Esophagus mucosa (tissue), 1 donor: ENCODE measurements at places on chromosomes 7 and 10. TPM values are rescaled to one million over a fixed set of nuclear protein-coding genes. Genes with fewer than 3 reads are reported as not detected.
A peak's percentile ranks its signal among the peaks of the same experiment; 100 is the strongest.

DNA sequence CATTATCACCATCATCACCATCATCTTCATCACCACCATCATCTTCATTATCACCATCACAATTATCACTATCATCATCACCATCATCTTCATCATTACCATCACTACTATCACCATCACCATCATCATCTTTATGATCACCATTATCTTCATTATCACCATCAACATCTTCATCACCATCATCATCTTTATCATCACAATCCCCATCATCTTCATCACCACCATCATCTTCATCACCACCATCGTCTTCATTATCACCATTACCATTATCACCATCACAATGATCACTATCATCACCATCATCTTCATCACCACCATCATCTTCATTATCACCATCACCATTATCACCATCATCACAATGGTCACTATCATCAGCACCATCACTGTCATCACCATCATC lies 621.1 kb downstream of the PTPRN2 start:
- ATAC-seq: no peak

DNA sequence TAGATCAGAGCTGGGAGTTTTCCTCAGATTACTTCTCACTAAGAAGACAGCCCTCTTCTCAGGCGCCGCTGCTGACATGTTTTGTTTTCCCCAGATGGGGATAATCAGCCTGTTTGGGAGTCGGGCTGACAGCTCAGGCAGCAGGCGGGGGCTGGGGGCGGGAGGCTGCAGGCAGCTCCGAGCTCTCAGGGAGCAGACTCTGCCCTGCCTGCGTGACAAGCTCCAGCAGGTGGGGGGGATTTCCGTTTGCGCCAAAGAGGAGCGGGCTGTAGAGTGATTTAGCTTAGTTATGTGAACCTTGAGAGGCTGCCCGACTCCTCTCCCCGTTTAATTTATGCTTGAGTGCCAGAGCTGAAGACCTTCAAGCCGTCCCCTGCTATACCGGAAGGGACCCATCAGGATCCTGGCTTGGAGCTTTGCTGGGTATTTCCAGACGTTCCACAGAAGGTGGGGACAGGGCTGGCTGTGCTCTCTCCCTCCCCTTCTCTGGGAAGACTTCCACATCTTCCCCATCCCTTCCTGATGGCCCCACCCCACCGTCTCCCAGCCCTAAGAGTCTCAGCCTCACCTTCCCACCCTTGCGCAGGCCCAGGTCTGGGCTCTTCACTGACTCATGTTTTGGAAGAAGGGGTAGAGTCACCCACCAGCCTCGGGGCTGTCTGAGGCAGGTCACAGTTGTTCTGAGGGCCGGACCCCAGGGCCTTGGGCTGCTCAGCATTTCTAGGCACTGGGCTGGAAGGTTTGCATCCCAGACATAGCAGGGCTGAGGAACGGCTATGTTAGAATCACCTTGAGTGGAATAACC lies 24.7 kb upstream of the ADCYAP1R1 start:
- no peak for ATAC-seq

GRCh38 chr10:77915319-77916105 lies 11.0 kb downstream of the DLG5 start:
- ATAC-seq: no peak

GRCh38 chr10:75788394-75789205 lies 357.2 kb downstream of the LRMDA start:
- no peak for ATAC-seq

DNA sequence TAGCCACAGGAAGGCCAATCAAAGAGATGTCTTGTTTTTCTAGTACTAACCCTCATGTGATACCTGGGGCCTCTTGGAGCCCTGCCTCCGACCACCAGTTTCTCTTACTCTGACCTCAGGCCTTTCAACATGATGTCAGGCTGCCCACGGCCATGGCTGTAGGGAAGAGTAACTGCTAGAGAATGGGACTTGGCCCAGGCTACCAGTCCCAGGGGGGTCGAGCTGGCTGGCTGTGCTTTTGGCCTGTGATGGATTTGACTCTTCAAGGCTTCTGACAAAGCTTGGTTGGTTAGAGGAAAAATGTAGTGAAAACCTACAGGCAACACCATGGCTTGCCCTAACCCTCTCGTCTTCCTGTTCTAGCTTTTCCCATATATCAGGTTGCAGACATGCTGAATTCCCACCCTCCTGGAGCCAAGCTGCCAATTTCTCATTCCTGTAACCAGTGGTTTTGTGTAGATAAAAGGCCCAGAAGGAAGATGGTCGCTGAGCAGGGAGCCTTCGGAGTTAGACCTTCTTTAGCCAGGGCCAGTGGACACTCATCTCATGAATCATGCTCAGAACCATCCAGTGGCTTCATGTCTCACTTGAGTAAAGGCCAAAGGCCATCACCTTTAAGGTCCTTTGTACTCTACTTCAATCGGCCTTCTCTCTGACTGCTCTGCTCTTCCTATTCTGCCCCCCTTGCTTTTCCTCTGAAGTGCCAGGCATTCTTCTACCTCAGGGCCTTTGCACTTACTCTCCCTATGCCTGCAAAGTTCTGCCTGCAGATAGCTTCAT lies 19.7 kb downstream of the SUFU start:
- no peak for ATAC-seq

- no peak for ATAC-seq
Measured at GRCh38 chr7:36287371-36288241, 102.1 kb upstream of the ANLN start.

DNA sequence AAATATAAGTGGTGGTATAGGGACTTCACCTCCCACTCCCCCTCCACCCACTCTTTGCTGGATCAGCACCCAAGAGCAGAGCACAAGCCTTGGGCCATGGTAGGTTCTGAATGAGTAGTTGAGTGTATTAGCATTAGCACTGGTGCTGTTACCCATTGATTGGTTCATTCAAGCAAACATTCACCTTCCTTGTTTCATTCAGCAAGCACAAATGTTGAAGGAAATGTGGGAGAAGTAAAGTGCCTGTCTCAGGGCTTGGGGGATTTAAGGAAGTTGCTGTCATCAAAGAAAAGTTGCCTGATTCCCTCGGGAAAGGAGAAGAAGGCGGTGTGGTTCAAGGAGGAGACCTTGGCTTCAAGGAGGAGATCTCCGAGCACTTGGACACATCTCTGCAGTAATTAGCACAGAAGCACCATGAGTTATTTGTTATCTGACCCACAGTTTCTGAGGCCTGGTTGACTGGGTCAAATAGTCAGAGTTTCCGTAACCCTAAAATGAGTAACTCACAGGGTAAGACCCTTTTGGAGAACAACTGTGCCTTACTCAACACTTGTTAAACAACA lies 17.3 kb downstream of the IL2RA start:
- no peak for ATAC-seq

DNA sequence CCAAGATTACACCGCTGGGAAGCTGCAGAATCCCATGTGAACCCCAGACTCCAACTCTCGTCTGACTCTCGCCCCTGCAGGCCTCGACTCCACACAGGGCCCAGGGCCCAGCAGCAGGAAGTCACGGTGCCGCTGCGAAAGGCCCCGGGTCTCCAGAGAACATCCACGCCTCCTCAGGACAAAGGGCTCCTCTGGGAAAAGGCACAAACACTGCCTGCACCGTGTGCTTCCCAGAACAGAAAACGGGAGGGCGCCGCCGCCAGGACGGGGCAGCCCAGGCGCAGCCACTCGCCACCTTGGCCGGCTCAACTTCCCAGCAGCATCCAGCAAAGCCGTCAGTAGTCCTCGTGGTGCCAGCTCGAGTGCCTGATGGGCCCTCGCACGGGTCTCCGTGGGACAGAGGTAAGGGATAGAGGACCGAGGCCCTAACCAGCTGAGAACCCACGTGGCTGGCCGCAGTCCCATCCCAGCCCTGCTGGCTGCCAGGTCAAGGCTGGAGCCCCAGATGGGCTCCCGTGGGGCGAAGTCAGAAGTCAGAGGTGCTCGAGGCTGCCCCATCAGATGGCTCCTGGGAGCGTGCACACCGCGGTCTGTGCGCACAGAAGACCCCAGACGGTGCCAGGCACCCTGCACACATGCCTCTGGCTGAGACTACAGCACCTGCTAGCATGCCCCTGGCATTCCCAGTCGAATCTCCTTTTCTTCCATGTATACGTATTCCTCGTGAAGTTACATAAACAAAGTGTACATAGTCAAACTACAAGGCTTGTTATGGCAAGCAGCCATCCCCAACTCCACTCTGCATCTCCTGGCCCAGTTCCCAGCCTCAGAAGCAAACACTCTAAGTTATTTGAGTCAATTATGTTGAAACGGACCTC lies 60.2 kb downstream of the MAD1L1 start:
- ATAC-seq: peak; percentile 13

DNA sequence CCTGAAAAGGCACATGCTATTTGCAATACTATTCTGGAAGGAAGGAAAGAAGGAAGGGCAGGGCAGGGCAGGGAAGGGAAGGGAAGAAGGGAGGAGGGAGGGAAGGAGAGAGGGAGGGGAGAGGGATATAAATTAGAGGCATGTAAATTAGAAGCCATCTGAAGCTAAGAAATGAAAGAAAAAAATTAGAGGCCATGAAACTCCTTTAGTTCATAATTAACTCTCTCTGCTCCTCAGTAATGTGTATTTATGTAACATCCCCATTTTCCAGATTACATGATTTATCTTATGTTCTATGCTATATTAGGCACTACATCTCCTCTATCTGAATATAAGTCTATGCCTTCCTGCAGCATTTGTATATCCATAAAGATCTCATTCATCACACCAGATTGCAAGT lies 12.7 kb upstream of the JCAD start:
- ATAC-seq: no peak

DNA sequence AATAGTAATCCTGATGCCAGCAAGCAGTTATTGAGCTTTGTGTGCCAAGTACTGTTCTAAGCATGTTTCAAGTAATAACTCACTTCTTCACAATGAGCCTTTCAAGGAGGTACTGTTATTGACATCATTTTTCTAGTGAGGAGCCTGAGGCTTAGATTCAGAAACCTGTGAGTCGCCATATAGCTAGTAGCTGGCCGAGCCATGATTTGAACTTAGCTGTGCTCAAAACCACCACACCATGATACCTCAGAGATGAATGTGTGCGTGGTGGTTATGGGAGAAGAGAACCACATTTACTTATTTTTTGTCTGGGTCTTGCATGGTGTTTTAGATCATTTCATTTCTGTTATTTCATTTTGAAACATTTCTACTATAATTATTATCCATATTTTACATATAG lies 578.9 kb downstream of the AUTS2 start:
- no peak for ATAC-seq

- ATAC-seq: peak; percentile 95
Measured at GRCh38 chr10:86376852-86377796, 10.5 kb upstream of the GRID1 start.

DNA sequence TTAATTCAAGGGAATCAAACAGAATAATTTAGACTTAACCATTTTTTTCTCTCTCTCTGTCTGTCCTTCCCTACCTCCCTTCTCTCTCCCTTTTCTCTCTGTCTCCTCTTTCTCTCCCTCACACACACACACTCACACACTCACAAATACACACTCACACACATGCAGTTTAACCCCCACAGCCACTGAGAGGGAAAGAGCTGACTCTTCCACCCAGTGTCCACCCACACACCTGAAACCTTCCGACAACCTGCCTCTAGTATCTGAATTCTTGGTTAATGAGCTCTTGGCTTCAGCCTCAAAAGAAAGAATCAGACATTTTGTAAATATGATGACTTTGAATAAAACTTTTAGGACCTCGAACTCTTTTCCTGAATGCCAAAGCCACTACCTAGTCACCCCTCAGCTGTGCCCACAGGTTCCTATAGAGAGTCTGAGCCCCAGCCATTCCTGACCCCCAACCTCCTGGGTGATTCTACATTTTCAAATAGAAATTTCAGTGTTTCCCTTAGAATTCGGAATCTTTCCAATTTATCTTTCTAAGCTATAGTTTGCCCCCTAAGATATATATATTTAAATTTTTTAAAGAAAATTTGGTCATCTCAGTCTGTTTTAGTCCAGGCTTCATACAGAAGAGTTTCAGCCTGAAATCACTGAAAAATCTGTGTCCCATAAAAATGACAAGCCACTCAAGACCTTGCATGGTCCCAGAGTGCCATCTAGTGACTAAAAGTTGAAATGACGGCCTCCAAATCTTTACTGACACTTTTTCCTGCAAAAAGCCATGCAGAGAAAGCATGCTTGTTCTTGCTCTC lies 202.8 kb downstream of the IPMK start:
- ATAC-seq: no peak

- no peak for ATAC-seq
Measured at GRCh38 chr7:31734456-31734855, 47.4 kb downstream of the PPP1R17 start.

GRCh38 chr7:38660427-38661099 lies 29.4 kb upstream of the AMPH start:
- ATAC-seq: peak; percentile 31

The ENTPD1 gene
- total RNA-seq: 9.2 TPM
